Endothelial cell of umbilical vein (primary cell): ENCODE measurements at places on chromosomes 4 and X. TPM values are rescaled to one million over a fixed set of nuclear protein-coding genes. Genes with fewer than 3 reads are reported as not detected.

DNA sequence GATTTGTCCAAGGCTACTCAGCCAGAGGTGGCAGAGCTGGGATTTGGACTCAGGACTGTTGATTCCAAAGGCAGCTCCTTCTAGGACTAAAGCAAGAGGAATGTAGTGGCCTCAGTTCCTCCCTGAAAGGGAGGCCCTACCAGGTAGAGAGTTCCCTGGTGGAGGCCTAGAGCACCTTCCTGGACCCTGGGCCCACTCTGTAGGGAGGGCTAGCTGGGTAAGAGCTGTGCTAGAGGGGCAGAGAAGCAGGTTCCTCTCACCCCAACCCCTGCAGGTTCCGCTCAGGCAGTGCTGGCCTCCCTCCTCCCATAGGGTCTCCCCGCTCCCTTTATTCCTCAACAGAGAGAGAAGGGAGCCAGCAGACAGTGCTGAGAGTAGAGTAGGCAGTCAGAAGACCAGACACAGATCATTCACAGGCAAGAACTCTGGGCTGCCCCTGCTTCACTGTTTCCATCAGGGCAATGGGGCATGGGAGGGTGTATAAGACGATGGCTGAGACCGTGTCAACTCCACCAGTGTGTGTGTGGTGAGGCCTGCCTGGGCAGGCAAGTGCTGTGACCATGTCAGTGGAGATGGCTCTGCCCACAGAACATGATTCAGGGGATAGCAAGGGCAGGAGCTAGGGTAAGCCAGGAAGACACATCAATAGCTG is 12.4 kb upstream of the PJA1 start:
- DNase-seq: no peak

RNF150 gene
- total RNA-seq: 0.30 and 0.33 TPM in 2 replicates

AFM gene
- total RNA-seq: not detected in 2 replicates

GRCh38 chrX:136856551-136856950 is 24.0 kb downstream of the RBMX start:
- DNase-seq: no peak

UCHL1 gene
- total RNA-seq: 328 and 501 TPM in 2 replicates

DNA sequence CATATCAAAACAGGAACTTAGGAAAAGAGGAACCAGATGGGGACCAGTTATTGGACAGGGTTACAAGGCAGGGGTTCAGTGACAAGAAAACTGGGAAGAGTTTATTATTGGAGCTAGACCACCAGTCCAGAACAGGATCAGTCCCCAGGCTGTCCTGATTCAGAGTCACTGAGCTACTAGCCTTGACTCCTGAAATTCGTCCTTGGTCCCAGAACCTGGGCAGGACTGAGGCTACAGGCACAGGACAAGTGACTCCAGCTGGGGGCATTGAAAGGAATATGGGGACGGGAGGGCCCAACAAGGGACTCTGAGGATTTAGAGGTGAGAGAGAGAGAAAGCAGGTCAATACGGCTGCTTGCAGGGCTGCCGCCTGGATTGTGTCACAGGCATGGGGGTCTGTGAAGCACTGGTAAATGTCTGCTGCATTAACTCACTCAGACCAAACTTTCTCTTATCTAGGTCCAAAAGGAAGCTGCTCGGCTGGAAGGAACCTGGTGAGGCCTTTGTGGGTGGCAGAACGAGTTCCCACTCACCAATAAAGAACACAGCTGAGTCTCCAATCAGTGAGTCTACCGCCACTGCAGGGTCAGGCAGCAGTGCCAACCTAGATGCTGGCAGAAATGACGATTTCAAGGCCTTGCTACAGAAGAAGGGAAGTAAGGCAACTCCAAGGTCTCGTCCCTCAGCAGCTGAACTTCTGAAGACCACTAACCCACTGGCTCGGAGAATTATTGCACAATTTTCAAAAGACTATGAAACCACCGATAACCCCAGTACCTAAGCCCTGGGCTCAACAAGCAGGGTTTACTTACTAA is 11.3 kb upstream of the RTL5 start:
- no peak for DNase-seq

DNA sequence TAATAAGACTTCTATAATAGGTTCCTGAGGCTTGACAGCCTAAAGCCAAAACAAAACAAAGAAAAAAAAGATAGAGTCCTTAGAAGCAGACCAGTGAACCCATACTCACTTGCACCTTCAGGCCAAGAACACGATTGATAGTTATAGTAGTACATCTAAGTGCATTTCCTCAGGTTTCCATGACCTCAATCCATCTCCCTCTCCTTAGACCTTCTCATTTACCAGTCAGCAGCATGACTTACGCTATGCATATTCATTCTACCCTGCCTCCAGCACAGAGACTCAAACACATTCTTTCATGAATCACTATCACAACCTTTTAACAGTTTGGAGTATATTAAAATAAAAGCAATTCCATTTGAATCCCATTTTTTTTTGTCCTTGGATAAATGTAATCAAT is 855.6 kb downstream of the CCSER1 start:
- no peak for DNase-seq

DNA sequence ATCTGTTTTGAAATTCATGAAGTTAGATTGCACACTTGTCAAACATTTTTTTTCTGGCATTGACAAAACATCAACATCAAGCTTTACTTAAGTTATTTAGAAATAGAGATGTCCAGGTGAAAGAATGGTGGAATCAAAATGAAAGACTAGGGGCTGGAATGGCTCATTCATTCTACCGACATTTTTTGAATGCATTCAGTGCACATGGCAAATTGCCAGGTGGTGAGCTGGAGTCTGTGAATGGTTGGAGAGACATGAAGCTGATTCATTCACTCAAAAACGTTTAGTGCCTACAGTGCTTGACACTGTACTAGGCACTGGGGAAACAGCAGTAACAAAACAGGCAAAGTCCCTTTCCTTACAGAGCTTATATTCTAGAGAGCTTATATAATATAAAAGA is 292.4 kb downstream of the PPP1R2C start:
- DNase-seq: no peak
